HCEC 1CT (cell line): ENCODE measurements at places on chromosomes 7 and 10.

DNA sequence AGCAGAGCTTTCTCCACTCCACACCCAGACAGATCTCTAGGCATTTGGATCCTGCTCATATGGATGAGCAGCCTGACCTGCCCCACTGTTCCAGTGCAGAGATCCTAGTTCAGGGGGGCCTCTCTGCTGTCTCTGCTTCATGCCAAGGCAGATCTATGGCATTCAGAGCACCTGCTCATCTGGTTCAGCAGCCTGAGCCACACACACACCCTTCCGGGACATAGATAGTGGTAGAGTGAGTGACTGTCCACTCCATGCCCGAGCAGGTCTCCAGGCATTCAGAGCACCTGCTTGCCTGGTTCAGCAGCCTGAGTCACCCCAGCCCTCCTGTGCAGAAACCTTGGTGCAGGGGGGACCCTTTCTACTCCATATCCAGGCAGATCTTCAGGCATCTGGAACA lies 54.3 kb upstream of the ZNF800 start:
- no peak for DNase-seq

- peak; percentile 91 for DNase-seq
These were observed 138.9 kb downstream of the JAZF1 start for GRCh38 chr7:28041508-28042314.

DNA sequence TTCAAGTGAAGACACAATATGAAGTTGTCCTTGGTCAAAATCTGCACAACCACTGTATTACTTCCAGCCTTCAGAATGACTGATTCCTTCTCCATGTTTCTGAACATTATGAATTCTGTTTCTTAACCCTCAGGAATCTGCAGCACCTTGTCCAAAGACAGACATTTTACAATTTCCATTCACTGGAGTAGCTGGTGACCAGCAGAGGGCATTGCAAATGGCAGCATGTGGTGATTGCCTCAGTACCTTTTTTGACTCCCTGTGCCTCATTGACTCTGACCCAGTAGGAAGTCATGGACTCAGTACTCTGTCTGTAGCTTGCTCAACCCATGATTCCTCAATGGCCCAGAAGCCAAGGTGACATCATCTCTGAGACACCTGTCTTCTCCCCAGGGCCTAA lies 879 bp upstream of the VPS41 start:
- no peak for DNase-seq

GRCh38 chr10:42304341-42304740 lies 334.0 kb downstream of the ZNF33B start:
- DNase-seq = no peak

- DNase-seq = peak; percentile 42
These were observed 87.3 kb upstream of the TES start for GRCh38 chr7:116122972-116123595.

DNA sequence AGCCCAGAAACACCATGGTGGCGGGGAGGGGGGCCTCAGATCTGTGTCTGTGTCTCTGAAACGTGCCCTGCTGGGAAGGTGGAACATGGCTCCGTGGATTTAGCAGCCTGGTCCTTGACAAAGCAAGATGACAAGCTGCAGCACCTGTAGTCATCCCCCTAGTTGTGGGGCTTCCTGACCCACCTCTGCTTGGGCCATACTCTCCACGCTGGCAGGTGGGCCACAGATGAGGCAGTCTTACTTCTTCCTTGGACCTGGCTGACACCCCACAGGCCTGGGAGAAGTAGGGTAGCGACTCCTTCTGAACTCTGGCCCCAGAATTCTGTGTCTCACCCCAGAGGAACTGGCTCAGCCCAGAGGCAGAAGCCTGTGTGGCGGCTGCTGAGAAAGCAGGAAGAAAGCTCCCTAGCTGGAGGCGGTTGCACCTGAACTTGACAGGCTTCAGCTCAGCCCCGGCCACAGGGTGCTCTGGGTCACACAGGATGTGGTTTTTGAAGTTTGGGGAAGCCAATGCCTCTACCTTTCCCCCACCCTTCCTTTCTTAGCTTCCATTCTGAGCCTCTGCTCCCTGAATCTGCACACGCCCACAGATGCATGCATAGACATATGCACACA lies 113.9 kb downstream of the ABLIM1 start:
- no peak for DNase-seq

DNA sequence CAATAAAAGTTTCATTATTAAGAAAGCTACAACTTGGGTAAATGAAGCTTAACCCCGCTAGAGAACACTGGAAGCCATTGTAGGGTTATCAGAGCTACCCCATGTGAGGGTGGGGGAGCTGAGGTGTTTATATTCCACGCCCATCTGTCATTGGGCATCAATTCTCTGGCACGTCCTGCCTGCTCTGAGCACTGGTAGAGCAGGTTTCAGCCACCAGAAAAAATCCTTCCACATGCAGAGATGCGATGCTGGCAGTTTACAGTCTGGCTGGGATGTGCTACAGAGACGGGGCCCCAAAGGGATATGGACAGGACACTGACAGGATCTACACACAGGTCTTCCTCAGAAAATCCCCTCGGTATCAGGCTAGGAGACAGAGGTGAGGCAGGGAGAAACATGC lies 15.9 kb upstream of the RAPGEF5 start:
- DNase-seq = no peak

DNA sequence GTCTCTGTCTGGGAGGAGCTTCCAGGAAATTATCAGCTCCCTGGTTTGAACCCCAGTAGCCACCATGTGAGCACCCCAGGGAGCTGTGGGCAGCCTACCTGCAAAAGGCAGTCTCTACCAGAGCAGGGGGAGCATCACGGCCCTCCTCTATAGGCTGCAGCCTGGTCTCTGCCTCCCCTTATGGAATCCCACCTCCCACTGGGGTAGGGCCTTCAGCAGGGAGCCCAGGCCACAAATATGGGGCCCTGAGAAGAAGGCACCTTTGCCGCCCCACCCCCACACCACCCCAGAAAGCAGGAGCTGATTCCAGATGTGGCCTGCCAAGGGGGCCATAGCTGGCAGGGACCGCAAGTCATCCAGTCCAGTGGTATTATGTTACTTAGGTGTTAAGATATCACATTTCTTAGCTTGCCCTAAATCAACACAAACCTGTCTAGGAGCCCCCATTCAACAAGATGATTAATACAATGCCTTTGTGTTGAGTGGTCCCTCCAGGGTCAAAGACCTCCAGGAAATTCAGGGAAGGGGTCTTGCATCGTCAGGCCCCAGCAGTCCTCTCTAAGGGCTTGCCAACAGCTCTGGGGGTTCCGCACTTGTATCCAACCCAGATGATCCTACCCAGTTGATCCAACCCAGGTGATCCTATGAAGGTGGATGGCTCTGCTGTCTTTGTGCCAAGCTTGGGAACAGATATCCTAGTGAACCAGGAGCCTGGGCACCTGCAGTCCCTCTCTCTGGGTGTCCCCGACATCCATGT lies 114.9 kb downstream of the OAT start:
- DNase-seq = no peak

DNA sequence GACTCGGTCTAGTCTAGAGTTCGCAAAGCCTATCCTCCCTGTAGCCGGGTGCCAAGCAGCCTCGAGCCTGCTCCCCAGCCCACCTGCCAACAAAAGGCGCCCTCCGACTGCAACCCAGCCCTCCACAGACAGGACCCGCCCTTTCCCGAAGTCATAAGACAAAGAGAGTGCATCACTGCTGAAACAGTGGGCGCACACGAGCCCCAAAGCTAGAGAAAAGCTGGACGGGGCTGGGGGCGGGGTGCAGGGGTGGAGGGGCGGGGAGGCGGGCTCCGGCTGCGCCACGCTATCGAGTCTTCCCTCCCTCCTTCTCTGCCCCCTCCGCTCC lies 622 bp upstream of the COL1A2 start:
- DNase-seq = no peak

- DNase-seq = no peak
These were observed 51.1 kb downstream of the COL17A1 start for GRCh38 chr10:104034401-104035193.

- no peak for DNase-seq
These were observed 137.4 kb upstream of the KCNMA1 start for GRCh38 chr10:77774940-77775391.

GRCh38 chr7:95169678-95170077 lies 154.7 kb downstream of the PON1 start:
- no peak for DNase-seq

- DNase-seq = no peak
These were observed 5.0 kb upstream of the NFE2L3 start for GRCh38 chr7:26147030-26147429.

DNA sequence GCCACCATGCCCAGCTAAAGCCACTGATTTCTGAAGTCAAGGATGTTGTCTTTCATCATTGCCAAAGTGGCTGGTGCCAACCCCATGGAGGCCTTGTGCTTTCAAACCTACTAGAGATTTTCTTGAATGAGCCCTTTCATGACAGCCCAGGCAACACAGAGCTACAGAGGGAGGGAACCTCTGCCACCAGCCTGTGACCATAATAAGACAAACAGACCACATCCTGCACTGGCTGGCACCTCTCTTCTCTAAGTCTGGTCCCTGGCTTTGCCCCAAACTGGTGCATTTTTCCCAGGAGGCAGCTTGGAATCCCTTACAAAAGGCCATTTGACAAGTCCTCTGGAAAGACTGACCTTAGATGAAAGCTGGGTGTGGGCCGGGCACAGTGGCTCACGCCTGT lies 348.8 kb downstream of the GALNT17 start:
- no peak for DNase-seq

DNA sequence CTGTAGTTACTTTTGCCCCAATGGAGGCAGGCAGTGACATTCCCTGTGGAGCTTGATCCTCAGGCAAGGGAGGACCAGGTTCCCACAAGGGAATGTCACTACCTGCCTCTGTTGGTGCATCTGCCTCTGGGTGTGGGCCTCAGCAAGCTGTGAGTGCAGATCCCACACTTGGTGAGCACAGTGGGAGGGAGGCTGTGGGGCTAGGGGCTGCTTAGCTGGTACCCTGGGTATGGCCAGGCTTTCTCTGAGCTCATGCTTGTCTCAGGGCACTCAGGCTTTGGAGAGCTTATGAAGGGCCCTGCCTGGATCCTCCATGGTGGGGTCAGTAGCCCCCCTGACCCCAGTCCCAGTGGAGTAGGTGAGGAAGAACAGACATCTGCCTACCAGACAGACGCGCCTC lies 16.2 kb upstream of the ZNF488 start:
- no peak for DNase-seq

GRCh38 chr10:27714349-27714748 lies 31.3 kb downstream of the MKX start:
- no peak for DNase-seq

DNA sequence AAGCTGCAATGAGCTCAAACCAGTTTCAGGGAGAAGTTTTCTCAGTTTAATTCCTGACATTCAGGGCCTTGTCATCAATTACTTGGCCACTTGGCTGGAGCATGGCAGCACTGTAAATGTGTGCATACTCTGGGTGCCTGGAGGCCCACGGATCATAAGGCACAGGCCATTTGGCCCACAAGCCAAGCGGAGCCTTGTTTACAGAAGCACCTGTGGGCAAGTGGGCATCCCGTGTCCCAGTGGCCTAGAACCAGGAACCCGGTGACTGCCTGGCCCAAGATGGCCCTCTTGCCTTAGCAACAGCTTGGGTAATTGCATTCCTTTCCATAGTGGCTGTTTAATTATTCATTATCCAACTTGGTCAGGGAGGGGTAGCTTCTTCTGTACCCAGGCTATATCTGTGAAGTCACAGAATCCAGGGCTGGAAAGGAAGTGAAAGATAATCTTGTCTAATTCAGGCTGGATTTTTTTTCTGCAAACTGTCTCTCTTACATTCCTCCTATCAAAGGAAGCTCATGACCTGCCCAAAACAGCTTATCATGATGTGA lies 426.4 kb upstream of the ZMIZ1 start:
- no peak for DNase-seq

DNA sequence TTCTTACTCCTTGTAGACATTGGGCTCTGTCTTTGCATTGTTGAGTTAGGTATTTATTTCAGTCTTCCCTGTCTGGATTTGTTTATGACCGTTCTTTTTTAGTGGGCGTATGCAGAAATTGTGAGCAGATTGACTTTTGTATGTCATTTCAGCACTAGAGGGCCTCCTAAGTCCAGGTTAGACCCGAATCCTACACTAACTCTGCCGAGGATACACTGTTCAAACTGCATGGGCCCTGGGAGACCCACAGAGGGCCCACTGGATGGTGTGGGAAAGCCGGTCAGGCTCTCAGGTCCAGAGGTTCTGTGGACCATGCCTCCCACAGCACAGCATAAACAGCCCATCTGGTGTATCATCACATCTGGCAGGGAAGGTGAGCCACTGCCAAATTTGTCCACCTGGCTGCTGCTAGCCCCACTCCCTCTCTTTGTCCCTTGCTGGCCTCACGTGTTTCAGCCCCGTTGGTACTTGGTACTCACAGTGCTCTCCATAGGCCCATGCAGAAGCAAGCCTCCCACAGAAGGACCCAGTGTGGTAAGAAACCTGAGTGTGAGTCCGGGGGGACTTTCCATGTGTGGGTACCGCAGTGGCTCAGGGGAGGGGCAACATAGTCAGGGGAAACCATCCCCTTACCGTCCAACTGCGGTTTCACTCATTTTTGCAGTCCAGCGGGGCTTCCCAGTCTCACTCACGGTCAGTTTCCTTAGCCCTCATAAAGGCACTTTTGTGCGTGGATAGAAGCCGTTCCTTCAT lies 112.8 kb downstream of the APBB1IP start:
- DNase-seq = no peak

DNA sequence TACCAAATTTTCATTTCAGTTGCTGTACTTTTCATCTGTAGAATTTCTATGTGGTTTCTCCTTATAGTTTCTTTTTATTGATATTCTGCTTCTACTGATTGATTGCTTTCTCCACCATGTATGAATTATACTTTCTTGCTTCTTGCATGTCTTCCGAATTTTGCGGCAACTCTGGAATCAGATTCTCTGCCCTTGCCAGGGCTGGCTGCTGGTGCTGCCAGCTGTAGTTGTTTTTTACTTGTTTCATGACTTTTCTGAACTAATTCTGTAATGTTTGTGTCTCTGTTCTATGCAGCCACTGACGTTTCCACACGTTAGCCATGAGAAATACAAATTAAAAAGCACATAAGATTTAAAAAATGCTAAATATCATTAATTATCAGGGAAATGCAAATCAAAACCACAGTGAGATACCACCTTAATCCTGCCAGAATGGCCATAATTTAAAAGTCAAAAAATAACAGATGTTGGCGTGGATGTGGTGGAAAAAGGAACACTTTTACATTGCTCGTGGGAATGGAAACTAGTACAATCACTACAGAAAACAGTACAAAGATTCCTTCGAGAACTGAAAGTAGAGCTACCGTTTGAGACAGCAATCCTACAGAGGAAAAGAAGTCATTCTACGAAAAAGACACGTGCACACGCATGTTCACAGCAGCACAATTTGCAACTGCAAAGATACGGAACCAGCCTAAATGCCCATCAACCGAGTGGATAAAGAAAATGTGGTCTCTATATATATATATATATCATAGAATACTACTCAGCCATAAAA lies 51.5 kb downstream of the MAD1L1 start:
- no peak for DNase-seq

GRCh38 chr10:125773687-125774543 lies 1.7 kb downstream of the MMP21 start:
- no peak for DNase-seq

GRCh38 chr10:11986593-11987216 lies 55.9 kb downstream of the UPF2 start:
- DNase-seq = peak; percentile 66

- no peak for DNase-seq
These were observed 172.6 kb downstream of the FAM107B start for GRCh38 chr10:14601872-14602725.
